Fibroblast of villous mesenchyme (primary cell): ENCODE measurements at places on chromosomes 3 and 15. TPM values are rescaled to one million over a fixed set of nuclear protein-coding genes. Genes with fewer than 3 reads are reported as not detected.
A peak's percentile ranks its signal among the peaks of the same experiment; 100 is the strongest.

DNA sequence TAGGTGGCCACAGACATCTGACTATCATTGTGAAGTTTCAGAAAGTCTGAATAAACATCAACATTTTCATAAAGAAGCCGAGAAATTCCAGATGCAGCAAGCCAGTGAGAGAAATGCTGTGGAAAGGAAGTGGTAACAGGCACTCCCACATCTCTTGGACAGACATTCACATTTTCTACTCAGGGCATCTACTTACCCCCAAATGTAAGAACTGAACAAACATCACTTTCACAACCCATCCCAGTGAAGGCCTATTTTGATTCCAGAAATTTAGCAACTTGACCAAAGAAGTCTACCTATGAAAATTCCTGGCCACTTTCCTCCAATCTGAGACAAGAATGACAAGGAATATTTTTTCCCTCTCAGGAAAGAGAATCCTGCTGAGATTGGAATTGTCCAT is 224.8 kb upstream of the DCBLD2 start:
- no peak for DNase-seq

DNA sequence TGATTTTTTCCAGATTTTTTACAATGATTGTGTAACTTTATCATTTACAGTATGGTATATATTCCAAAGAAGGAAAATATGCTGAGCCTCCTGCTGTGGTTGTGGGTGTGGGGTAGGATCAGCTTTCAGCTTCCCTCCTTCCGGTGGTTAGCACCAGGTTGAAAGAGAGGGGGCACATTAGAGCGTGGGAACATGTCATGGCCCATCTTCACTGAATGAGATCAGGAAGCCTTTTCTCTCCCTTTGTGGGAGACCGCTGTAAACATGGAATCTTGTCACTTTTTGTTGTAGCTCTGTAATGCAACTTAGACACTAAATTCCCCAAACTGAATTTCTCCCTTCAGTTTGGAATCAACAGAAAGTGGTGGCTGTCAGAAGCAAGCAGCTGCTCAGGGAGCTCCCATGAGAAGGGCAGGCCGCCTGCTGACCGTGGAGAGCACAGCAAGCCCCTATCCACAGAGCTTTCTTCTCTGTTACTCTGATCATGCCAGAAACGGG is 86.7 kb upstream of the LIMD1 start:
- peak; percentile 93 for DNase-seq

GRCh38 chr3:177470197-177470941 is 273.1 kb upstream of the TBL1XR1 start:
- no peak for DNase-seq

DNA sequence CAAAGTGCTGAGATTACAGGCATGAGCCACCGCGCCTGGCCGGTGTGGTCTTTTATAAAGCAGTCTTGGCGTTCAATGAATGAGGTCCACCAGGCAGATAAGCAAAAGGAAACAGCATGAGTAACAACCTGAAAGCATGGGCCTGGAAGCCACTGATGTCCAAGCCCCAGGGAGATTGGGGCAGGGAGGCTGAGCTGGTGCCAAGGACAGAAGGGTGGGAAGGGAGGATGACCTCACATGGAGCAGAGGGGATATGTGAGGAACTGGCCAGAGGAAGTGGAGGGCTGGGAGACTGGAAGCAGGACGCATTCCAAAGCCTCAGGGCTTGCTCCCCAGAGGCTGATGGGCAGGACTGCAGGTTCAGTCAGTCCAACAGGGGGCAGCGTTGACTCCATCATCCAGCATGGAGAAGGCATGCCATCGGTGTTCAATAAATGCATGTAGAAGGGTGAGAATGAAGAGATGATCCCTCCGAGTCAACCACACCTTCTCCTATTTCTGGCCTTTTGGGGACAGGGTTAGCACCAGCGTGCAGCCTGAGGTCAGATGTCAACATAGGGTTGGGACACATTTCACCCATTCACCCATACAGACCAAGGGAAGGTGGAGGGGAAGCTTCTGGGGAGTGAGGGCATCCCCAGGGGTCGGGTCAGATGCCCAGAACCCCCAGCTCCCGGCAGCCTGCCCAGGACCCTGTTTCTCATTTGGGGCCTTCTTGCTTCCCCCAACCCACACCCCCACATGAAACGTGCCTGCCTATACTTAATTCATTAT is 14.8 kb downstream of the MYL3 start:
- peak; percentile 42 for DNase-seq

DNA sequence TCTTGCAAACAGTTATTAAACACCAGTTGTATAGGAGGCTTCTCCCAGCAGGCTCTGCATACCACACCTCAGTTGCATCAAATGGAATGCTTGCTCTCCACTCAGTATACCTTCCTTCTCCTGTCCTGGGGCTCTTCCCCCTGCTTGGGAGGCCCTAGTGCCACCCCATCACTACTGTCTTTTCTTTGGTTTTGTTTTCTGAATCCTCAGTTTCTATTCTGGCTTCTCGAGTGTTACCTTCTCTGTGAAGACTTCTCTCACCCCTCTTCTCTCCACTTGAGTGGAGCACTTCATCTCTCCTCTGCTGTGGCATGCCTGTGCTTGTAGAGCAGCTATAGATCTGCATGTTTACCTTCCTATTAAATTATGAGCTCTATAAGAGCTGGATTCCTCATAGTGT is 75.7 kb upstream of the TPRG1 start:
- DNase-seq, result no peak

GRCh38 chr15:61893146-61893545 is 167.1 kb downstream of the VPS13C start:
- no peak for DNase-seq

- DNase-seq, result no peak
Measured at GRCh38 chr3:160227419-160227818, 2.2 kb downstream of the C3orf80 start.

GRCh38 chr3:1611824-1612223 is 486.8 kb upstream of the CNTN4 start:
- DNase-seq, result no peak

GRCh38 chr15:61828860-61829513 is 231.3 kb downstream of the VPS13C start:
- DNase-seq, result no peak

DNA sequence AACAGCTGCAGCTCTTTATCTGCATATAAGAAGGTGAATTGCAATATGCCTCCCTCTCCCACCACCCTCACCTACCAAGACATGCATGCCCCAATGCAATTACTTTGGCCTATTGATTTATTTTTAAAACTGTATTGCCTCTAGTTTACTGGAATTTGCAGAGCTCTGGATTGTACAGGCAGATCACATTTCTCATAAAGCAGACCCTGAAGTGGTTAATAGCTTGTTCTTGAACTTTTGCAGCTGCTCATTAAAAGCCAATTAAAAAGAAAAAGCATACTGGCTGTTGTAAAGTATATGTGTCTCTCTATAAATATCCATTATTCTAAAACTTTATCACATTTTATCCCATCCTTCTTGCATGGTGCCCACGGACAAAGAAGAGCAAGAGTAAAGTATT is 221.5 kb upstream of the TOPAZ1 start:
- DNase-seq, result no peak

- DNase-seq, result no peak
Measured at GRCh38 chr15:22939652-22940061, 40.5 kb downstream of the CYFIP1 start.

GRCh38 chr3:49707113-49707480 is 12.4 kb downstream of the AMIGO3 start:
- no peak for DNase-seq

- DNase-seq, result peak; percentile 51
Measured at GRCh38 chr15:57732526-57733331, 26.2 kb downstream of the POLR2M start.

DNA sequence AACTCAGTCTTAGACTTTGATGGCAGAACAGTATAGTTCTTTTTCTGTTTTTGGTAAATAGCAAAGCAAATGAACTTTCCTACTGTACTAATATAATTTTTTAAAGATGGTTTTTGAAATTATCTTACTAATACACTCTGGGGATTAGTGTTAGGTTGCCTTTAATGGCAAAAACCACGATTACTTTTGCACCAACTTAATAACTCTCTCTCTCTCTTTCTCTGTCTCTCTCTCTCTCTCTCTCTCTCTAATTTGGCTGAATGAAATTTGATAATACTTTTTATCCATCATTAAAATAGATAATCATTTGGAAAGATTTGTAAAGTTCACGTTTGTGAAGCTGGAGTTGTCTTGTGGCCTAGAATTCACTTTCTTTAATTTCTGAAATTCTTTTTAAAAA is 257.8 kb downstream of the LPP start:
- DNase-seq, result no peak

DNA sequence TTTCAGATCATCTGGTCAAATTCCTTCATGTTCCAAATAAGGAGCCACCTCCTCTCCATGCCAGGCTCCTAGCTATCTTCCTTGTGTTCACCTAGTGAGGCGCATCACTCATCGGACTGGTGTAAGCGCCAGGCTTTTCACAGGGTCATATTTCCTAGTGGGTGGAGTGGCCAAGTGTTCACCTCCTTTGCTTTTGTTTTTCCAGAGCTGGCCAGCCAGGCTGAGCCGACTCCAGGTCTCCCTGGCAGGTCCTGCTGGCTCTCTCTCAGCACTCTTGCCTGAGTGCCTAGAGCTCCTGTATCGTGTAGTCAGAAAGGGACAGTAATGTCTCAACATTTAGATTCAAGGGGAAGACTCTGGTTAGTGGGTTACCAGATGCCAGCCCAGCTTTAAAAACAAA is 31.0 kb downstream of the HEG1 start:
- no peak for DNase-seq

The CILP gene
- under 0.01 TPM in 2 replicates for total RNA-seq

The RASL12 gene
- under 0.01 and 2.9 TPM in 2 replicates for total RNA-seq

The SAMD7 gene
- not detected in 2 replicates for total RNA-seq

The P2RY12 gene
- total RNA-seq, result under 0.01 TPM in 1 of 2 replicates, not detected in the other

The CCR4 gene
- total RNA-seq, result not detected in 2 replicates

The DGKG gene
- total RNA-seq, result under 0.01 and 0.32 TPM in 2 replicates

The MST1R gene
- under 0.01 and 0.32 TPM in 2 replicates for total RNA-seq

The NMNAT3 gene
- 0.64 and 0.86 TPM in 2 replicates for total RNA-seq
